RCC 7860 (cell line): ENCODE measurements at places on chromosomes 4 and X.

- no peak for DNase-seq
These were observed 5.9 kb upstream of the PLA2G12A start for GRCh38 chr4:109735566-109736365.

DNA sequence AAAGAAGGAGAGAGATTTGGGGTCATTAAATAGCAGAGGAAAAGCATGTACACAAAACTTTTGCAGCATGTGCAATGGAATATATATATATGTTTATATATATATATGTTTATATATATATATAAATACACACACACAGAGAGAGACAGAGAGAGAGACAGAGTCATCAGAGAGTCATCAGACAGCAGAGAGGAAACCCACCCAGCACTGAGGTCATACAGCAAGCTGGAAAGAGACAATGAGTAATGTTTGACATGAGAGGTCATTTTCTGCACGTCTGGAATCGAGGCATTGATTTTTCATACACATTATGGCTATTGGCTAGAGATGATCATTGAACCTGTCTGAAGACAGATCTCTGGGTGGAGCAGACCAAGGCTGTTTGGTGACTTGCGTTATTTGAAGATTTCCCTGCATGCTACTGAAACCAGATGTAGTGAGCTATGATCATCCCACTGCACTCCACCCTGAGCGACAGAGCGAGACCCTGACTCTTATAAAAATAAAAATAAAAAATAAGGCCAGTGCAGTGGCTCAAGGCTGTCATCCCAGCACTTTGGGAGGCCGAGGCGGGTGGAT lies 48.8 kb upstream of the SHOX start:
- DNase-seq = no peak

DNA sequence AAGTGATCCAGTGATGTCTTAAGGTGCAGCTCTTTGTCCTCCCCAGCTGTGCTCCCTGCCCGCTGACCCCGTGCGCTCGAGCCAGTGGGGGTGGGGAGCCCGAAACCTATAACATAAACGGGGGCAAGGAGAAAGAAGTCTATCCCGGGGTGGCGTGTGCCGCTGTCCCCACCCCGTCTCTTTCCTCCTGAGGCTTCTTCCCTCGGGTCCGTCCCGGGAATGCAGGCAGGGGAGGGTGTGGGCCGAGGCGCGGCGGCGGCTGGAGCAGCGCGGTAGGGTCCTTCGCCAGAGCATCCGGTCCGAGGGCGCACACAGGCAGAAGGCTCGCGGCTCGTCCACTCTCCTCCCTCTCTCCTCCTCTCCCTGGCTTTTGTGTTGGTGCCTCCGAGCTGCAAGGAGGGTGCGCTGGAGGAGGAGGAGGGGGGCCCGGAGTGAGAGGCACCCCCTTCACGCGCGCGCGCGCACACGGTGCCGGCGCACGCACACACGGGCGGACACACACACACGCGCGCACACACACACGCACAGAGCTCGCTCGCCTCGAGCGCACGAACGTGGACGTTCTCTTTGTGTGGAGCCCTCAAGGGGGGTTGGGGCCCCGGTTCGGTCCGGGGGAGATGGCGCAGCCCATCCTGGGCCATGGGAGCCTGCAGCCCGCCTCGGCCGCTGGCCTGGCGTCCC lies at the start of gene RAB33A:
RAB33A (plus strand) TSS at position 517 of the 681 bp plus-strand sequence; CDS start at position 618, 101 bp downstream.
- no peak for DNase-seq

DNA sequence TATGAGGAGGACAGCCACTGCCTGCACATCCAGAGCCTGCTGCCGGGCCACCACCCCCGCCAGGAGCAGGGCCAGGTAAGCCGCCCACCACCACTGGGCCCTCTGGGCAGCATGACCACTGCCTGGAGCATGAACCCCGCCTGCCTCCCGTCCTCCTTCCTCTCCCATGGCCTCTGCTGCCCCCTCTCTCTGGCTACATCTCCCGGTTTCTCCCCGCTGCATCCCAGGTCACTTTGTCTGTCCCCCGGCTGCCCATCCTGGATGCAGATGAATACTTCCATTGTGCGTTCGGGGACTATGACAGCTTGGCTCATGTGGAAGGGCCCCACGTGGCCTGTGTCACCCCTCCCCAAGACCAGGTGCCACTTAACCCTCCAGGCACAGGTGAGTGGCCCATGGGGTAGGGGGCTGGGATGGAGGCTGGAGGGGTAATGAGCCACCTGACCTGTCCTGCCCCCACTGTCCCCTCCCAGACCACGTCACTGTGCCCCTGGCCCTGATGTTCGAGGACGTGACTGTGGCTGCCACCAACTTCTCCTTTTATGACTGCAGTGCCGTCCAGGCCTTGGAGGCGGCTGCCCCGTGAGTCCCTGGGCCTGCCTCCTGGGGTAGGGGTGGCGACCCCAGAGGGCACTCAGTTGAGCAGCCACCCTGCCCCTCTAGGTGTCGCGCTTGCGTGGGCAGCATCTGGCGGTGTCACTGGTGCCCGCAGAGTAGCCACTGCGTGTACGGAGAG lies 6.0 kb downstream of the PLXNB3 start:
- no peak for DNase-seq

GRCh38 chrX:16585486-16586376 lies 64.2 kb upstream of the S100G start:
- DNase-seq = no peak

- no peak for DNase-seq
These were observed 14.4 kb downstream of the IL21 start for GRCh38 chr4:122606364-122607043.

GRCh38 chrX:153816831-153817690 lies 13.3 kb downstream of the PDZD4 start:
- no peak for DNase-seq

GRCh38 chr4:76696109-76696508 lies 201.8 kb downstream of the SOWAHB start:
- no peak for DNase-seq

DNA sequence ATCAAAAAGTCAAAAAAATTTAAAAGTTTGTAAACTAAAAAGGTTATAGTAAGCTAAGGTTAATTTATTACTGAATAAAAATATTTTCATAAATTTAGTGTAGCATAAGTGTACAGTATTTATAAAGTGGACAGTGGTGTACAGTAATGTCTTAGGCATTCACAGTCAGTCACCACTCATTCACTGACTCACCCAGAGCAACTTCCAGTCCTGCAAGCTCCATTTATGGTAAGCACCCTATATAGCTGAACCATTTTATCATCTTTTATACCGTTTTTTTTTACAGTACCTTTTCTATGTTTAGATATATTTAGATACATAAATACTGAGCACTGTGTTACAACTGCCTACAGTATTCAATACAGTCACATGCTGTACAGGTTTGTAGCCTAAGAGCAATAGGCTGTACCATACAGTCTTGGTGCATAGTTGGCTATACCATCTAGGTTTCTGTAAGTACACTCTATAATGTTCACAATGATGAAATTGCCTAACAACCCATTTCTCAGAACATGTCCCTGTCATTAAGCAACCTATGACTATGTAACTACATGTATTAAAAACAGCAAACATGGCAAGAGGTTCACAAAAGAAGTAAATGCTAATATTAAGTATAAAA lies 18.6 kb downstream of the ACSL4 start:
- DNase-seq = peak; percentile 65

DNA sequence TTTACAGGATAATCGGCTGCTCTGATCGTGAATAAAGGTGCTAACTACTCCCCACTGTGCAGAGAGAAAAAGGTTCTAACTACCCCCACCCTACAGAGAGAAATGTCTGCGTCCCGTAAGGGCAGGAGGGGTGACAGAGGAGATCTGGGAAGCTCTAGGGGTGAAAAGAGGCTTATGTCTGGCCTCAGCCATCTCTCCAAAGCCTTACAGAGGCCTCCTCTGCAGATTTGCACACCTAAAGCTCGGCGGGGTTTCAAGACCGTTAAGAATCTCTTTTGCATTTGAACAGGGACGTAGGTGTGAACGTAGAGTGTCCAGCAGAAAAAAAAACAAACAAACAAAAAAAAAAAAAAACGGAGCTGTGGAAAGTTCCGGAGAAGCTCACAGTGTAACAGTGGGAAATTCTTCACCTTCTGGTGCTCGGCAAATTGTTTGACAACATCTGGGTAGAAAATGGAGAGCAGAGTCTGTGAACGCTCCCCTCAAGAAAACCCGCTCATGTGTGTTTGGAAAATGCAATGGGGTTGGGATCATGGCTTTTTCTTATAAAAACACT lies 161.0 kb downstream of the SHOX start:
- no peak for DNase-seq

DNA sequence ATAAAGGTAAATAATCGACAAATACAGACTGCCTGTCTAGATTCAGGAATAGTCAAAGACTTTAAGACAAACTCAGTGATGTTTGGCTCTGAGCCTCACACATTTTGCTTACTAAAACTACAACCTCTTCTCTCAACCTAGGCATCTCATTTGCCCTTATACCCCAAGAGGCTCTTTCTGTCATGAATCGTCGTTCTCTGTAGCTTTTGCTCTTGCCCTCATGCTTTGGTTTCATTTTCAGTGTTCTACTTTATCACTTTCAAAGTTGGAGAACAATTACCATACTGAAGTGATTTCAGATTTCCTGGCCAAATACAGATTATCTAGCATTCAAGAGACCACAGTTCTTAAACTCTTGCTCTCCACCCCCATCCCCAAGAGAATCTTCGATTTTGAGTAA lies 114.1 kb upstream of the RAP2C start:
- no peak for DNase-seq
